NCI-H2081 treated with DMSO at 0.1 percent for 48 hours (cell line): ENCODE measurements at places on chromosomes 16 and 17.

DNA sequence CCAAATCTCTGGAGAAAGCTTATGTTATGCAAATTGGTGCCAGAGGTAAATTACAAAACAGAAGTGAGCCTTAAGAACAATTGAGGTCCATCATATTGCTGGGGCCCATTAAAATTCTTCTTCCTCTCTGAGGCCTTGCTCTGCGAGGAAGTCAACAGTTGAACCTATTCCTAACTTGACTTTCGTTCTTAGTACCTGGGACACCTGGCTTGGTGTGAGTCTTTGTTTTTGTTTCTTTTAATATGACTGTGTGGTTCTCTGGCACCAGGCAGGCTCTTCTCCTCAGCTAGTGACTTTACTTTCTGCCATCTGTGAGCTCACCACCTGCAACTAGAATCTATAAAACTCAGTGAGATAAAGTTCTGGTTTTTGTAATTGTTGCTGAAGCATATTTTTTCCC lies 120.4 kb downstream of the CBLN1 start:
- no peak for DNase-seq

DNA sequence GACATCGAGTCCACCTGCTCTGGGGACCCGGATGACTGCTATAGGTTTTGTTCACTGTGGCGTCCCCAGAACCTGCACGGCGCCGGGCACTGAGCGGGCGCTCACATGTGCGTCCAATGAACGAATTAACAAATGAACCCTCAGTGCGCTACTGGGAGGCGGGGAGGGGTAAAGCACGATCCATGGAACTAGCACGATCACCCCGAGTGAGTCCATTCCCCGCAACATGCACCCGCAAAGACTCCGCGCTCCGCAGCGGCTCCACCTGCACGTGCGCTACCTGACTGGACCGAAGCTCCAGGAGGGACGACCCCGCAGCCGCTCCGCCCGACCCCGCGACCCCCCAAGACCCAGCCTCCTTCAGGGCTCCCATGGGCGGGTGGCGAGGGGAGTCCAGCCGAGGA lies 491 bp downstream of the TRAP1 start:
- DNase-seq, result no peak

GRCh38 chr16:63185235-63185780 lies 1149.1 kb upstream of the CDH8 start:
- no peak for DNase-seq

DNA sequence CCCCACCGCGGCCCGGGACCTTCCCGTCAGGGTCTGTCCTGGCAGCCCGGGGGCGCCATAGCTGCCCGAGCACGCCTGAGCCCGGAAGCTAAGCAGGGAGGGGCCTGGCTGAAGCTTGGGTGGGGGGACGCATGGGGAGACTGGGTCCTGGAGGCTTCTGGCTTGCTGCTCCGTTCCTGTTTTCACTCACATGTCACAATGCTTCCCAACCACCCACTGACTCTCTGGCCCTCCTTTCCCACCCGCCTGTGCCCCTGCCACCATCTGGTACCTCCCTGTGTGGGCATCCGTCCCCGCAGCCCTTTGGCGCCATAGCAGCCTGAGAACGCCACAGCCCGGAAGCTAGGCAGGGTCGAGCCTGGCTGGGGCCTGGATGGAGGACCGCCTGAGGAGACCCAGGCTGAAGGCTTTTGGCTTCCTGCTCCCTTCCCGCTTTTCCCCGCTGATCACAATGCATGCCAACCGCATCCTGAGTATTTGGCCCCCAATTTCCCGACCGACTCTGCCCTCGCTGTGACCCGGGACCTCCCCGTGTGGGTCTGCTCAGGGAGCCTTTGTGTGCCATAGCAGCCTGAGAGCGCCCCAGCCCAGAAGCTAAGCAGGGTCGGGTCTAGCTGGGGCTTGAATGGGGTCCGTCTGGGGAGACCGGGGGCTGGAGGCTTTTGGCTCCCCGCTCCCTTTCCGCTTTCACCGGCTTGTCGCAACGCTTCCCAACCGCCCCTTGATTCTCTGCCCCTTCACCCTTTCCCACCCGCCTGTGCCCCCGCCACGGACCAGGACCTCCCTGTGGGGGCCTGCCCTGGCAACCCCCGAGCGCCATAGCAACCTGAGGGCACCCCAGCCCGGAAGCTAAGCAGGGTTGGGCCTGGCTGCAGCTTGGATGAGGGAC lies 2290.1 kb downstream of the TP53TG3F start:
- DNase-seq, result no peak

DNA sequence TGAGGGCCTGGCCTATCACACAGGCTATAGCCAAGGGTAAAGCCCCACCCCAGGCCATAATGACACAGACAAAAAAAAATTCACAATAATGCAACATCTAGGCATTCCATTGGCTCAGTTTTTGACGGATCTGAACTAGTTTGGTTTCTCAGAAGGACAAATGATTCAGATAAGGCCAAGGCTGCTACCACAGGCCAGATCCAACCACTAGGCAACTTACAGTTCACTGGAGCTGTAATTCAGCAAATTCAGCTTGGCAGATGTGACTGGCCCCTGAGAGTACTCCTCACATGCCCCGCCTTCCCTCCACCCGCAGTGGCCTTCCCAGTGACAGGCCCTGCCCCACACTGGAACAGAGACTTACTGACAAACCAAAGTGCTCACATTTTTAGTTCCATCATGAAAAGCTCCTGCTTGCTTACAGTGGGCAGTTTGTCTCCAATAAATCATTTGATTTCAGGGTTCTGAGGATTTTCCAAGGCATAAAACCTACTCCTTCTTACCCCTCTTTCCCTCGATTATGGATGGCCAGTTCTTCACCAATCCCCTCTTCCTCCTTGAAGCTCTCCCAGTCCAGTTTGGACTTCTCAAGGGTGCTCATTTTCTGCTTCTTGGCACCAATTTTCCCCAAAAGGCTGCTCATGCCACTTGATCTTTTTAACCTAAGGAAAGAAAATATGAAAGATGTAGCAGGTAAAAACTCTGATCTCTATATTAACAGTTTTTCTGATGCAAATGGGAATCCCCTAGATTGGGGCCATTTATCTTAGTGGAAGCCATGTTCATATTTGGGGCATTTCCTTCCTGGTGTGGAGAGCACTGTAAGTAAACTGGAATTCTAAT lies 53.3 kb upstream of the BCAR1 start:
- no peak for DNase-seq

DNA sequence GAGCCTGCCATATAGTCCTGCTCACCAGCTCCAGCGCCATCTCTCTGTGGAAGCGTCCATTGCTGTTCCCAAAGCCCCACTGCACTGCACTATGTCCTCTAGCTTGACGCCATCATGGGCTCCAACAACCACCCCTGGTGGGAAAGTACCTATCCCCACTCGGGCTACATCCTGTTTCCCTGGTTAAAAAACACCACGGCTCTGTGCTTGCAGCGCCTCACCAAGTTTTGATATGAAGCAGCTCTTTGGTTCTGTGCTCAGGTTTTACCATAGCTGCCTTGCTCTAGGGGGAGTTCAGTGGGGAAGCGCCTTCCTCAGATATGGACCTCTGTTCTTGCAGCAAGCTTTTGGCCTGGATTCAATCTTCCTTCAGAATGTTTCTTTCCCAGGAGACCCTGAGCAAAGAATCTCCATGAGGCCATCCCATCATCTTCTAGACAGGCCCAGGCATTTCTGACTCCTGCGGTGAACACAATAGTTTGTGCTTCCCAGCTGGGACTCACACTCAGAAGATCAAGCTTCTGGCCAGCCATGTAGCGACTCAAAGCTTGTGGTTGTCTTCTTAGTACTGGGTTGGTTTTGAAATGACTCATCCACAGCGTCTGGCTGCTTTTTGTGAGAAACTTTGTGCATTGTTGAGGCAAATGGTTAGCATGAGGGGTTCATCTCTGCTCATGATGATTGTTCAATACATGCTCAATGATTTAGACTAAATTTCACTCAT lies 39.5 kb downstream of the DYNLRB2 start:
- DNase-seq, result no peak

- no peak for DNase-seq
Measured at GRCh38 chr17:12953156-12953555, 64.7 kb downstream of the ELAC2 start.

DNA sequence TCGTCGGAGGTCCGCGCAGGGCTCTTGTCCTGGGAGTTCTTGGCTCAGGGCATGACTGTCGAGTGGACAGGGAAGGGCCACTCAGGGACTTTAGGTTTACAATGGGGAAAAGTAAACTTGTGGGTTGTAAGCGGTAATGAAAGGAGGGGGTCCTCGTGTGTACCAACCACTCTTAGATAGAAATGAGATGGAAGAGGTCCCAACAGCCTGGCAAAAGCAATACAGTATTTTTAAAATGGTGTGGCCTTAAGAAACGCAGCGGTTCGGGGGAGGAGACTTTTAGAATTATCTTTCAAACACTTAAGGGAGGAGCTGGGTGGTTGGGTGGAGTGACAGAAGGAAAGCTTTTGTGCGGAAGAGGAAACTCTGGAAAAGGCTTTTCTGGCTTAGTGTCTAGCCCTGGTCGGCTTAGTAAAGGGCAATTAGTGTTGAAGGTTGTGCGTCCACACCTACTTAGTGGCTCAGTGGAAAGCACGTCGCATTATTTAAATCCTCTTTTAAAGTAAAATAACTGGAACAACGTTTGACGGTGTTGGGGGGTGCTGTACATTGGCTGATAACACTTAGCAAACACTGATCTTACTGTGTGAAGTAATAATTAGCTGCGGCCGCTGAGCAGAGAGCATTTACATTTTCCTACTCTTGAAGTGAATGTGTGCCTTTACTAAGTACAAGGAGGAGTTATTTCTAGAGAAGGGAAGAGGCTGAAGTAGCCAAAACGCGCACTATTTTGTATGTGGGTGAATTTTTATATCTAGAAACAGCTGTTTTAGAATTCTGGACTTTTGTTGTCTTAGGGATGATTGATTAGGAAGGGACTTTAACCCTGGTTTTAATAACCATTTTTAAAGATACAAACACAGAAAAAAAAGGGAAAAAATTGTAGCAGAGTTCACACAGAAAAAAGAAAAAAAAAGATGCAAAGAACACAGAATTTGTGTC lies 1.0 kb downstream of the WSB1 start:
- DNase-seq, result no peak

DNA sequence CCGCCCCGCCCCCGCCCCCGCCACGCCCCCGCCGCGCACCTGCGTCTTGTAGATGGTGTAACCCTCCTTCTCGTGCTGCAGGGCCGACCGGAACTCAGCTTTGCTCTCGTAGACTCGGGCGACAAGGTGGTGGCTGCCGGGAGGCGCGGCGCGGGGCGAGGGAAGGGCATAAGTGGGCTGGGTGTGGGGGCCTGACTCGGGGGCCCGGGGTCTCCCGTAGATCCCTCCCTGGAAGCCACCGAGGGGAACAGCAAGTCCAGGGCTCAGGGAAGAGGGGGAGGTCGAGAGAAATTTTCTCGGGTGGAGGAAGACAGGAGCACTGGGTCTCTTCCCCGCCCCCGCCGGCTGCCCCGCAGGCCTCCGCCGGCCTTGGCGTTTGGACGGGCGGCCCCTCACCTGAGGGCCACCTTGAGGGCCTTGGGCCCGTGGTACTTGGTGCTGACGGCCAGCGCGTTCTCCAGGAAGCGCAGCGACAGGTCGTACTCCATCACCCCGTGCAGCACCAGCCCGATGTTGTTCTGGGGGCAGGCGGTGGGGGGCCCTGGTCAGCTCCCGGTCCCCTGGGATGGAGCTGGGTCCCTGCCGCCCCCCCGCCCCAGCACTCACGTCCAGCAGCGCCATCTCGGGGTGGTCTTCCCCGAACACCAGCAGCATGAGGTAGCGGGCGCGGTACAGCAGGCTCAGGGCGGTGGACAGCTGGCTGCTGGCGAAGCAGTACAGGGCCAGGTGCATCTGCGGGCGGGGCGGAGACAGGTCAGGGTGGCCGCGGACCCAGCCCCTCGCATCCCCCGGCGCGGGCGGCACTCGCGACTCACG lies 19.4 kb downstream of the CLUH start:
- DNase-seq, result no peak

DNA sequence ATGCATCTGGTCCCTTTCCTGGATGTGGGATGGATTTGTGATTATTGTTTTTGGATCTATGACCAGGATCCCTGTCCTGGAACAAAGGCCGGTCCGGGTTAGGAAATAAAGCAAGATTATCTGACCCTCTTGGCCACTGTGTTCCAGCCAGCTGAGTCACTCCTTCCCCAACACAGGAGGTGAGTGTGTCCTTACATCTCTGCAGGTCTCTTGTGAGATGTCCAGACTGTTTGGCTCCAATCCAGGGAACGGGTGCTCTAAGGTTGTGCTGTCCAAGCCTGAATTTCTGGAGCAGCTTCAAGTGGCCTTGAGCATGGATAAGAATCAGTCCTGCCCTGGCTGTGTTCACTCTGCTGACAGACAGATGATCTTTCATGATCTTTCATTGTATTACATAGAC lies 136.5 kb upstream of the CCL2 start:
- no peak for DNase-seq

DNA sequence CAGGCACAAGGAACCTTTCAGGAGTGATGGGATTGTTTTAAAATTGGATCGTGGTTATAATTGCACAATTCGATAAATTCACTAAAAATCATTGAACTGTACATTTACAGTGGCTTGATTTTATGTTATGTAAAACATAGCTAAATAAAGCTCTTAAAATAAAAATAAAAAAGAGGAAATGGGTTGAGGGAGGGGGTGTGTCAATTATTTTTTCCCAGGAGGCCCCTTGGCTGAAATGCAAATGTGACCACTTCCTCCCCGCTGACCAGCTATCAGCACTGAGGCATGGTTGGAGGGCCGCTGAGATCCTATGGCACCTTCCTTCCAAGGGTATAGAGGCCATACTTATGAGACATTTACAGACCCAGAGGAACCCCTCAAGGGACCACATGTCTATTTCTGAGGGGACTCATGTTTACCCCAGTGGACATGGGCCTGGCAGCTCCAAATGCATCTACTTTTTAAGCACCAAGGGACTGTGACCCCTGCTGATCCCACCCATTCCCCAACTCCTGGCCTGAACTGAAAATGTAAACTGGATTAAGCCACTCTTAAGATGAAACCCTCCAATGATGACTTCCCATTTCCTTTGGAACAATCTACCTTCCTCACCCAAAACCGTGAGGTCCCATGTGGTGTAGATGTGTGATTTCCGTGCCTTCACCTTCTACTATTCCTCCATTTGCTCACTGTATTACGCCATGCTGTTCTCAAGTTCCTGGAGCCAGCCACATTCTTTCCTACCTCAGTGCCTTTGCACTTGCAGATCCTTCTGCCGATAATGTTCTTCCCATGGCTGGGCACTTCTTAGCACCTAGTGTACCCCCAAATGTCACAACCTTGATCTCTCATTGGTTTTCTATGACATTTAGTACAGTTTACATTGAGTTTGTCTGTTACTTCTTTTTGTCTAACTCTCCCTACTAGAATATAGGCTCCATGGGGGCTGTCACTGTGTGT lies 2.8 kb upstream of the IL21R start:
- no peak for DNase-seq
